ENCODE measurements at places on chromosomes 12 and 14.
A peak's percentile ranks its signal among the peaks of the same experiment; 100 is the strongest.

- DNase-seq = no peak
These were observed 12.8 kb downstream of the DIP2B start for GRCh38 chr12:50517421-50518048.

DNA sequence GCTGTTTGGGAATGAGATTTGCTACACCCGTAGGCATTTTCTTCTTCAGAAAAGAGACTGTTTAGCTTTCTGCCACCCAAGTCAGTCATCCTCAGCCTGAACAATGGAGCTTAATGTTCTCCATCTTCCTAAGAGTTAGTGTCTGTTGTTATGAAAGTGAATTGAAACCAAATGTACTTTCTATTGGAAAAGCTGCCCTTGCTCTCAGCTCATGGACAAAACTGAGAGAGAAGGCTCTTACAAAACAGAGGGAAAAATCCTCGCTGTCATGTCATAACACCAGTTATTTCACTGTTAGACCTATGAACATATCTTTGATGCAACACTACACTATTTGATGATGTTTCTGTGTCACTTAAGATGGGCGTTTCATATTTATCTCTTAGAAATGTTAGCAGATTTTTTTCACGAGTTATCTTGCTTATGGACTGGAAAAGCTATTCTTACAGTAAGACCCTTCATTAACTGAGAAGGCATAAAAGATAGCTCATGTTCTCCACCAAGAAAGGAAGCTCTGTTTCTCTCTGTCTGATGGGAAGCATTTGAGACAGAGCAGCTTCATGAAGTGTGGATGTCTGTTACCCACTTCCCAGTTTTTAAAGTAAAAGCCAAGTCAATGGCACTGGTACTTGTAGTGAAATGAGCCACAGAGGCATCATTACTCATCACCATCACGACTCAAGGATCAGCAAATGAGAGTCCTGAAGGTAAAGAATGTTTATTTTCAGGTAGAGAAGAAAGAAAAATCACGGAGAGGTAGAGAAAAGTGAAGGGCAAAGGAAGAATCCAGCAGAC is 483.9 kb downstream of the ZFP36L1 start:
- DNase-seq = no peak

DNA sequence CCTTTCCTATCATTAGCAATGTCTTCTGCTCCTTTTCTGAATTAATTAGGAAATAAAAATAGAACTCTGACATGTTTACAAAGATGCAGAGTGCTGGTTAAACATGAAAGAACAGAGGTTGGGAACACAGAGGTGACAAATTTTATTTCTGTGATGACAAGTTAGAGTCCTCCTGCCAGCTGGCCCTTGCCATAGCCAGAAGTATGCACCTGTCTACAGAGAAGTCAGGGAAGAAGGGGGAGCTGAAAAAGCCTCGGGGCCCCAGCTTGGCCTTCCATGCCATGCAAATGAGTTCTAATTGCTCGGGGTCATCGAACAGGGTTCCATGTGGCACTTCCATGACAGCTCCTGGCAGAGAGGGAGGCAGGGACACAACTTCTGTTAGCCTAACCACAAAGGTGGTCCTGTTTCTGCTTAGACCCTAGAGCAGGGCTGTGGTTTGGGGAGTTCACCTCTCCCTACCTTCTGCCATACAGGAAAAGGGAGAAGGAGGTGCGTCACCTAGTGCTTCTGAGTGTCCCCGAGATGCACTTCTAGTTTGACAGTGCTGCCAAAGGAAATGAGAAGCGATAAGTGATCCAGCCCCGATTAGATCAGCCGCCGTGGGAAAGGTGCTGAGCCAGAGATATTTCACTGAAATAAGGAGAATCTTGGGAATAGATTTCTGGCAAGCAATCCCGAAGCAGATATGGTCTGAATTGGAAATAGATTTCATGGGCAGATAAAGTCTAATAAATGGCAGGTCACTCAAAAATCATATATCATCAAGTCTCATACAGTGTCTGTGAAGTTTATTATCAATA is 155.8 kb upstream of the FOXN3 start:
- no peak for DNase-seq

GRCh38 chr12:10320643-10321042 is 13.0 kb downstream of the KLRD1 start:
- no peak for DNase-seq

GRCh38 chr12:82709794-82710355 is 23.2 kb downstream of the TMTC2 start:
- no peak for DNase-seq

- DNase-seq = no peak
These were observed 30.6 kb upstream of the C14orf180 start for GRCh38 chr14:104548802-104549535.

- no peak for DNase-seq
These were observed 6.4 kb upstream of the ADSS1 start for GRCh38 chr14:104717646-104718045.

DNA sequence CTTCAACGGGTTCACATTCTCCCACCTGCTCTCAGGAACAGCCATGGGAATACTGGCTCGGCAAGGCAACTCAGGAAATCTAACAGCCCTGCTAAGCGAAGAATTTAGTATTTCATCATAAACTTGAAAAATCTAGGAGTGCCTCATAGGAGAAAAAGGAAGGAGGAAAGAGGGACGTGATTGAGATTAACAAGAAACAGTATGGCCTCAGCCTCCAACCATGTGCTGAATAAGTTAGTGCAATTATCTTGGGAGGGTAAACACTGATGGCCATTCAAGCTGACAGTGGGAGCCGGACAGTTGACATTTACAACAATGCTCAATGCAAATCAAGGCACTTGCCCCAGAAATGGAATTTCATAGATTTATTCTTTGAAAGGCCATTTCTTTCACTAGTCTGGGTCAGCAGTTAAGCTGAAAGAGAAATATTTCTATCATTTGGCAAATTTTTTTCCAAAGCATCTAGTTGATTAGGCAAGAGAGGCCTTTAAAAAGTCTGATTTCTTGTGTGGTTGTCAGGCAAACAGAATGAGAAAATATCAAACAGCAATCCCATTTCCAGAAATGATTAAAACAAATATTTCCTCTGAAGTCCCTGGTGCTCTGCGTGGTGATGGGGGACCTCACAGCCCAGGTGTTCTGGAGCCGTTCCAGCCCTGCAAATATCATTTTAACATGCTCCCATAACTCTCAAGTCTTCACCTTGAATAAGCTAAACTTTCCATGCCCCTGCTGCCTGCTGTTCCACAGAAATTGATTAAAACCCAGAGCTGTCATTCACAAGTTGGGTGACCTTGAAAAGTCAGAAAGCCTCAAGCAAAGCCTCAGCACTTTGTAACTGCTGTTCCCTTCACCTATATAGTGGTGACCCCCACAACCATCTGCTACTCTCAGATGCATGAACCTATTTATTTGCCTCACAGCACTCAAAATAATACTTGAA is 121.6 kb downstream of the PHLDA1 start:
- no peak for DNase-seq

- peak; percentile 69 for DNase-seq
These were observed 19.3 kb downstream of the NFKBIA start for GRCh38 chr14:35385042-35385839.

DNA sequence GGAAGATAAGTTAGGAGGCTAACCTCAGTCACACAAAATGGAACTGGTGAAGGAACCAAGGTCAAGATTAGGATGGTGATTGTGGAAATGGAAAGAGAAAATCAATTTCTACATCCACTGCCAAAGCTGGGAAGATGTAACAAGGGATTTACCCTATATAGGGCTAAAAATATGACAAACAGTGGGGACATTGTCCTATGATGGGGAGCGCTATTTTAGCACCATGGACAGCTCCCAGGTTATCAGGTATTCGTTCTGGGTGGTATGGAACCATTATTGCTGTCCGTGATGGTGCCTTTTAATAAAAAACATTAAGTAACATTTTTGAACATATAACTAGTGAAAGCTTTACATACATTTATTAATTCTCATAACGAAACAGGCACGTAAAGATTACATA is 124.0 kb downstream of the NDUFA12 start:
- DNase-seq = no peak

DNA sequence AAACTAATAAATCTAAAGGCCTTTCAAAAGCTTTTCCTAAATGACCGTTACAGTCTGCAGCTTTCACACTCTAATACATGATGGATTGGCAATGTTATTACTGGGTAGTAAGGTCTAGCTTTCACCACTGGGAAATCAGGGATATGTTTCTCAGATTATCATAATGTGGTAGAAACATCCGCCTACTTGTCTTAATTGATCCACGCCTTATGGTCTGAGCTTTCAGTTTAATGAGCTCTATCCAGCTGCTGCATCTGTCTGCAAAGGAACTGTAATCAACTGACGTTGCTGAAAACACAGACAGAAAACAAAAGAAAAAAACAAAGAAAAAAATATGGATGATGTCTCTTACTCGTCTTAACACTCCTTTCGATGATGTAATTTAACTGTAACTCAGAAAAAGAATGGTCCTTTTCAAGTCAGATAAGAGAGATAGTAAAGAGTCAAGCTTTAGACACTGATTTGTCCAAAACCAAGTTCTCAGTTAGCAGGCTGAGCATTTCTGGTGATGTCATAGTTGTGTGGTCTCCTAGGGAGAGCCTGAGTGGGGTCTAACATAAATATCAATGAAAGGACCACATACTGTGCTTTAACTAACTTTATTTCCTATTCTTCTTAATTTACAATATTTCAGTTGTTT is 85.9 kb downstream of the C2CD5 start:
- no peak for DNase-seq

DNA sequence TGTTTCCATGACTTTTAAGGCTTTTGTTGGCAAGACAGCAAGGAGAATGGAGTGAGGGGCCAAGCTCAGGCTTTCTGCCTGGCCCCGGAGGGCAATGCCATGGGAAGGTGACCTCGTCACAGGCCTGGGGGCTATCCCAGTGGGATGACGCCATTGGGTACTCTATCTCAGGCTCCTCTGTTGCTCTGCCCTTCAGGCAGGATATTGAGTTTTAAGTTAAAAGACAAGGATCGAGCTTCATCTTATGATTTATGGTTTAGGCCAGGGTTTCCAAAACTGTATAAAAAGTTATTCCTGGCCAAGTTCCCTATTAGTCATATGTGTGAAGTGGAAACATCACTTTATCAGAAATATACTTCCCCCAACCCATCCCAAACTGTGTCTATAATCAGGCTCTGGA is 127.7 kb downstream of the ZFP36L1 start:
- DNase-seq = no peak

DNA sequence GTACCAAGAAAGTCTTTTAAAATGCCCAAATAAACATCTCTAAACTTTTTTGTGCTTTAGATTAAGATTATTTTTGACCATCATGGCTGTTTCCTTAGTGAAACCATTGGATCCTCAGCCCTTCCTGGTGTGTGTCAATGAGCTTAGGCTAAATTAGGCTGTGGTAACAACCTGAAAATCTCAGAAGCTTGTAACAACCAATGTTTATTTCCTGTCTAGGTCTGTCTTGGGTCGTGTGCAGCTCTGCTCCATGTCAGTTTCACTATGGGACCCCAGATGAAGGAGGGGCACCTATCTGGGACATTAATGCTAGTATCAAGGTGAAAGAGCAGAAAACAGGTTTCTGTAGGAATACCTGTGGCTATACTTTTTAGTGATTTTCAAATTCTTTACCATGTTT is 49.9 kb downstream of the KCNMB4 start:
- no peak for DNase-seq

- DNase-seq = no peak
These were observed 22.7 kb upstream of the DHRS2 start for GRCh38 chr14:23613242-23614070.

DNA sequence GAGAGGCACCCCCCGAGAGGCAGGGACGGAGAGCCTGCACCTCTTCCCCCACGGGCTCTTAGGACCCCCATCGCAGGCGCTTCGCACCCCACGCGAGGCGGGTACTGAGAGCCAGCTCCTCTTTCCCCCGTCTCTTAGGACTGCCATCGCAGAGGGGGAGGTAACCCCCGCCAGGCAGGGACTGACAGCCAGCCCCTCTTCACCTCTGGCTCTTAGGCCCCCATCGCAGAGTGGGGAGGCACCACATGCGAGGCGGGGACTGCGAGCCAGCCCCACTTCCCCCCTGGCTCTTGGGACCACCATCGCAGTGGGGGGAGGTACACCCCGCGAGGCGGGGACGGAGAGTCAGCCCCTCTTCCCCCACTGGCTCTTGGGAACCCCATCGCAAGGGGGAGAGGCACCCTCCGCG is 46.1 kb downstream of the DDX11 start:
- no peak for DNase-seq

DNA sequence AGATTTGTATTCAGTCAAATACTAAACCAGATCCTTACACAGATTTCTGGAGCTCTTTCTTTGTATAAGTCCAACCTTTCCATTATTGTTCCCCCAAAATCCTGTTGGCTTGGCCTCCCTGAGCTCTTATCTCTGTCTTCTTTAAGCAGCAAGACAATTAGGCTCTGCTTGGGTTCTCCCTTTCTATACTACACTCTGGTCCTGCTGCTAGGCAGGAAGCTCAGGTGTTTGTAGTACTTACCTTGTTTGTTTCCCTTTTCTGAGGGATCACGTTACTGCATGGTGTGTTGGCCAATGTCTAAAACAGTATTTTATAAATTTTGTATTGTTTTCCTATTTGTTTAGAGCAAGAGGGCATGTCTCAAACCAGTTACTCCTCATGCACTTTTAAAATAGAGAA is 192.9 kb downstream of the PRKD1 start:
- no peak for DNase-seq

GRCh38 chr14:30872602-30873001 is 1.8 kb upstream of the COCH start:
- no peak for DNase-seq

DNA sequence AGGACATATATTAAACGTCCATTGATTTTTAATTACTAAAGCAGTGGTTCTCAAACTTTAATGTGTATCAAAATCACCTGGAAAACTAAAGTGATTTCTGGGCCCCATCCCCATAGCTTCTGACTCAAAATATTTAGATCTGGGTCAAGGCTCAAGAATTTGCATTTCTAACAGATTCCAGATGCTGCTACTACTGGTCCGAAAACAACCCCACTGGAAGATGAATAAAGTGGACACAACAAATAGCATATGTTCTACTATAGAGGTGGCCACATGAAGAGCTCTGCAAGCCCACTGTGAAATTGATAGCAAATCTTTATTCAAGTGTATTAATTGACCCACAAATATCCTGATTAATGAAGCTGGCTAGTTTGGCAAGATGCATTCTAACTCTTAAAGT is 69.4 kb downstream of the SPATA7 start:
- no peak for DNase-seq

GRCh38 chr14:58501214-58501816 is 73.8 kb downstream of the KIAA0586 start:
- peak; percentile 57 for DNase-seq

- DNase-seq = peak; percentile 88
These were observed 110.6 kb downstream of the CACNA1C start for GRCh38 chr12:2163177-2163941.

- no peak for DNase-seq
These were observed at the start of gene ALX1 for GRCh38 chr12:85280165-85280983. Gene ALX1, plus strand, starts transcription at chr12:85280220. Its CDS starts 42 bp downstream, at chr12:85280262.

GRCh38 chr12:46368138-46368537 is 4.4 kb downstream of the SLC38A2 start:
- no peak for DNase-seq

Measured in AG09319 (cell line).